ENCODE measurements at places on chromosomes 7 and 10.

DNA sequence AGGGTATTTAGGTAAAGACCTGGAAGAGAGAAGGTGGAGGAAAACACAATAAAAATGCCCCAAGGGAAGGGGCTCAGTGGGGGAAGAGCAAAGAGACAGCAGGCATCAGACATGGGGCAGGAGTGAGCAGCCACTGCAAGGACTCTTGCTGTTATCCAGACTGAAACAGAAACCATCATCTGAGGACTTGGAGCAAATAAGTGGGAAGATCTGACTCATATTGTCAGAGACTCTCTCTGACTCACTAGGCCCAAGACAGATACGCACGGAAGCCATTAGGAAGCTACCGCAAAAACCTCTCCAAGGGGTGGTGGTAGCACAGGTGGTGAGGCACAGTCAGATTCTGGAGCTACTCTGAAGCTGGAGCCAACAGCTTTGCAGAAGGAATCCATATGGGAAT, 110.7 kb downstream of the RNF32 start:
- no peak for DNase-seq

GRCh38 chr7:152522571-152523067, 86.8 kb upstream of the KMT2C start:
- DNase-seq = no peak

DNA sequence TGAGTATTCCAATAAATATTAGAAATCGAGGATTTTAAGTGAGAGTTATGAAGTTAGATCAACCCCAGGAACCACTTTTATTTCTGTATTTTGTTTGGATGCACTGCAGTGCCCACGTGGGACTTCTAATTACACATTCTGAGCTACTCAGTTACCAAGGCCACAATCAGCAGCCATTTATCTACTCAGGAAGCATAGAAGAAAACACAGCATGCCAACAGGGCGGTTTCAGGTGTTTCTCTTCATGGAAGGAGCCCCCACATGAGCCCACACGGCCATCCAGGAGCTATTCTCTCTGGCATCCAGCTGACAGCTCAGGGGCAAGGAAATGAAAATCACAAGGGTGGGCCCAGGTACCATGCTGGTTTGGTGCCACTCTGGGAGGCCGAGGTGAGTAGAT, 266.5 kb upstream of the MKLN1 start:
- DNase-seq = no peak

DNA sequence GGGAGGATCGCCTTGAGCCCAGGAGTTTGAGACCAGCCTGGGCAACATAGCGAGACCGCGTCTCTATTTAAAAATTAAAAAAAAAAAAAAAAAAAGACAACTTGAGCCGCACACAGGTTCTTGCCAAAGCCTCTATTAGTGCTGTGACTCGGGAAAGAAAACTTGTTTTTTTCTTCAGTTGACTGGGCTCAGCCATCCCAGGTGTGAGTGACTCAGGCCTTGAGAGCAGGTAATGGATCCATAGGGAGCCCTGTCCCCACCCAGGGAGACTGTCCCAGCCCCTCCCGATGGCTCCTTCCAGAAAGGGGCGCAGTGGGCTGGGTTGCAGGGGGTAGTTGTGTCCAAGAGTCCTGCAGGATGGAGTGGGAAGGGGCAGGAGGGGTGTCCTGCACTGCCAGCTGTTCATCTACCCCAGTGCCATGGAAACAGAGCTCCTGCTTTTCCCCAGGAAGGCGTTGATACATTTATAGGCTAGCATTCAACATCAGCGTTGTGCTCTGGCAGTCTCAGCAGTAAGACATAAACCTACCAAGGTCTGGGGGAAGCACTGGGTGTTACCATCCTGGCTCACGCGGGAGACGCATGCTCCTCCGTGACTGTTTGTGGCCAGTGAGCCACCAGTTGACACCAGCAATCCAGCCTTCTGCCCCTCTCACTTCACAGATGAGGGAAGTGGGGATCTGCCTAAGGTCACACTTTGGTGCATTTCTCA, 126.6 kb downstream of the CUX1 start:
- no peak for DNase-seq

DNA sequence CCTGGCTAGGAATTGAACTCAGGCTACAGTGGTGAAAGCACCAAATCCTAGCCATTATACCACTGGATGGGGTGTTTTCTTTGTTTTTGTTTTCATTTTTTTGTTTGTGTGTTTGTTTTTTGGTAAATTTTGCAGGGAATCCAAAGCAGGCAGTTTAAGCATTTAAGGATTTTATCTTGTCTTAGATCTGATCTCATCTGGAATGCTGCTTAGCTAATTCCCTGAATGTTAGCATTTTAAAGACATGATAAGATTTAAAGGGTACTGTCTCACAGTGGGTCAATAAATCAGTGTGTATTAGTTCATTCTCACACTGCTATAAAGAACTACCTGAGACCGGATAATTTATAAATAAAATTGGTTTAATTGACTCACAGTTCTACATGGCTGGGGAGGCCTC, 5.6 kb upstream of the MKLN1 start:
- no peak for DNase-seq

DNA sequence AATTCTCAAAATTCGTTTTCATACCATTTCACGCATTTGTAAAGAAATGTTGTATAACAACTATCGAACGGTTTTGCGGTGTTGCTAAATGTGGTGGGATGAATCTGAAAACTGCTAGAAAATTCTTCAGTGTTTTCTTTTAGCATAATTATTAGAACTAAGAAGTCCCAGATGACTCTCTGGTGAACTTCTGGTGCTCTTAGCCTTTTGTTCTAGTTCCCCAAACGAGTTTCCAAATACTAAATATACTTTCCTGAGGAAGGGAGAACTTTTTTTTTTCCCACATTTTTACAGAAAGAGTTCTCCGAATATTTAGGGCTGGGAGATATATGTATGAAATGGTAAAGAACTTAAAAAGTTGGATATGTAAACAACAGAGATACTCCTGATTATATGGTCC, 82.5 kb downstream of the ICA1 start:
- DNase-seq = no peak

DNA sequence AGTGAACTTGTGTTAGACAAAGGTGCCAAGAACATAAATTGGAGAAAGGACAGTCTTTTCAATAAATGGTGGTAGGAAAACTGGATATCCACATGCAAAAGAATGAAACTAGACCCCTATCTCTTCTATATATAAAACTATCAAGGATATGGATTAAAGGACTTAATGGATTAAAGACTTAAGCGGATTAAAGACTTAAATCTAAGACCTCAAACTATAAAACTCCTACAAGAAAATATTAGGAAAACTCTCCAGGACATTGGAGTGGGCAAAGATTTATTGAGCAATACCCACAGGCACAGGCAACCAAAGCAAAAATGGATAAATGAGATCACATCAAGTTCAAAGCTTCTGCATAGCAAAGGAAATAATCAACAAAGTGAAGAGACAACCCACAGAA, 242.9 kb upstream of the MEOX2 start:
- DNase-seq = no peak

All from effector CD4-positive, alpha-beta T cell (primary cell).